Non-pigmented ciliary epithelial cell (primary cell): ENCODE measurements at places on chromosomes 4 and X.

DNA sequence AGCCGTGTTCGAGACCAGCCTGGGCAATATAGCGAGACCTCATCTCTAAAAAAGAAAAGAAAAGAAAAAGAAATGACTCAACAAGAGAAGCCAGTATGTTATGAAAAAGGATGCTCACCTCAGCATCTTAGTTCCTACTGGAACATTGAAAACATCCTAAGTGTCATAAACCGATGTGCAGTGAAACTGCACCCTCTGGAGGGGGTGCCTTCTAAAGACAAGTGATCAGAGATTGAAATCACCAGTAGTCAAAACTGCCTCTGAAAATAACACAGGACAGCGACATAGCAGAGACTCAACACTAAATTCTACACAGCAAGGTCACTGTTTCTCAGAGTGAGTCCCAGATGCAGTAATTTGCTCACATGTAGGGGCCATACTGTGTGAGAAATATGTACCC lies 28.0 kb upstream of the ATP6AP2 start:
- DNase-seq = no peak

DNA sequence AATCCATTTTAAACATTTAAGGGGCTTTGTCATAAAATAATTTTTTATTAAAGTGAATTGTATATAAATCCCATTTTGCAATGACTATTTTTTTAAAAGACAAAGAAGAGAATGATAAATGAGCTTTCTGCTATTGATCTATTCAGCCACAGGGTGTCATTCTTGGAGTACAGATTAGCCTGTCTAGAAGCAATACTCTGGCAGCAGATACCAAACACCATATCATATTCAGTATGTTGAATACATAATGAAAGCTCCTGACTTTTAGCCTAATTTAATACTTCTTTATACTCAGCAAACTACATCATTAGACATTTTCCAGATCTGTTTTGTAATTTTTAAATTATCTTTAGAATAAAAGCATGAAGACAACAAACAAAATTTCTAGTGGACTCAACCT lies 496.3 kb downstream of the PDGFC start:
- peak; percentile 71 for DNase-seq

- DNase-seq = no peak
Observed at GRCh38 chrX:41541386-41541785, 94.2 kb downstream of the NYX start.

- DNase-seq = no peak
Observed at GRCh38 chr4:15891312-15891711, 47.2 kb downstream of the FGFBP1 start.

DNA sequence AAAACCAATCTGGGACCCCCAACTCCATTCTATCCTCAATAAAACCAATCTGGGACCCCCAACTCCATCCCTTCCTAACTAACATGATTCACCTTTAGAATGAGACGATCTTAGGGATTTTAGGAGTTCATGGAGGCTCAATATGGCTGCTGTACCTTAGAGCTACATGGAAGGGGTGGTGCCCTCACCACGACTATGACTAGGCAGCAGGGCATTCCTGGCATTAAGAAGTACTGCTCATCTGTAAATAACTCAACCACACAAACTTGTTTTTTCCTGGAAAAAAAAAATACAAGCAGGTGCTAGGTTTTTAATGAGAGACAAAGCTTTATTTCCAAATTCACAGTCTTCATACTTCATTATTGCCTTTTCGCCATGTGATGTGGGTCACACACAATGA lies 346.5 kb upstream of the FAT1 start:
- no peak for DNase-seq

GRCh38 chr4:72313121-72313520 lies 255.9 kb downstream of the ADAMTS3 start:
- no peak for DNase-seq

GRCh38 chr4:25065932-25066590 lies 35.3 kb upstream of the LGI2 start:
- no peak for DNase-seq

DNA sequence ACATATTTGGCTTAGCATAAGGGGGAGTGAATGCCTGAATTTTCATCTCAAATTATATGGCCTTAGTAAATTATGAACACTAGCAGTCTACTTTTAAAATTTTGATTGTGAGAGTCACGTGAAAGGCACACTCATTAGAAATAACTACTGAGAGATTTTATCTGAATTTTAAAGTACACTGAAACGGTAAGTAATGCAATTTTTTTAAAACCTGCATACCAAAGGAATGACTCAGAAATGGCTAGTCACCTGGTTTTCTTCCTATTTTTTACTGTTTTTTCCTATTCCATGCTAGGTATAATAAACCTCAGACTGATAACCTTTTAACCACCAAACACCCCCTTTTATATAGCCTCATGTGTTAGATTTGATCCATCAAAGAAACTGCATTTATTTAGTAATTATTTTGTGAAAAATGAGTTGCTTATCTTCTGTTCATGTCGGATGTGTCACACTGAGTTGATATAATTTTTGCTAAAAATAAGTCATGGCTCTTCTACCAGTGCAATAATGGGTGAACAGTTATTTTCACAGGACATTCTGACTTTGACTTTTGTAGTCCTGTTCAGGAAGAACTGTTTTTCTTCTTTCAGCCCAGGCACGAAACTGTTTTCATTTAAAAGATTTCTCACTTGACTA lies 40.4 kb downstream of the CPEB2 start:
- no peak for DNase-seq

DNA sequence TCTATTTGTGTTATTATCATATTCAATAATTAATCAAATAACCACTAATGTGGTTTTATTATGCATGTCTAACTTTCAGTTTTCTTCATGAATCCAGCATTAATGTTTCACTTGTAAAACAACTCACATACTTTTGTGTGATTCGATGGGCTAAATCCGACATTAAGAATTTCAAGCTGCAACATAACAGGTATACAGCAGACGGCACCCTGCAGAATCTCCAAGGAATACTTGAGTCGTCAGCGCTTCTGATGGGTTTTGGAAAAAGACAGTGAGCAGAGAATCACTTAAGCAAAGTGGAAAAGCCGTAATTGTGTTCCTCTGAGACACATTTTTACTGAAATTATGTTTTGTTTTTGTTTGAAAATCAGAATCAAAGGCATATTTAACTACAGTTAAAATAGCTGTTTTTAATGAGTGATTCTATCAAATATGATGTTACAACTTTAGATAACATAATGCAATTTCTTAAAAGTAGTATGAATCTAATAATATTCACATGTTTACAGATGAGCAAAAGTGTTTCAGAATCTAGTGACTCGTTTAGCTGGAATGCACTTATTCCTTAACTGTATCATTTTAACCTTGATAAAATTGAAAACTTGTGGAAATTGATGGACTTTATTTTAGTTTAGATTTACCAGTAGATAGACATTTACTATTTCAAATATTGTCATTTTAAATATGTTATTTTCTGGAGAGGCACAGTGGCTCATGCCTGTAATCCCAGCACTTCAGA lies 514.8 kb downstream of the CCSER1 start:
- no peak for DNase-seq

DNA sequence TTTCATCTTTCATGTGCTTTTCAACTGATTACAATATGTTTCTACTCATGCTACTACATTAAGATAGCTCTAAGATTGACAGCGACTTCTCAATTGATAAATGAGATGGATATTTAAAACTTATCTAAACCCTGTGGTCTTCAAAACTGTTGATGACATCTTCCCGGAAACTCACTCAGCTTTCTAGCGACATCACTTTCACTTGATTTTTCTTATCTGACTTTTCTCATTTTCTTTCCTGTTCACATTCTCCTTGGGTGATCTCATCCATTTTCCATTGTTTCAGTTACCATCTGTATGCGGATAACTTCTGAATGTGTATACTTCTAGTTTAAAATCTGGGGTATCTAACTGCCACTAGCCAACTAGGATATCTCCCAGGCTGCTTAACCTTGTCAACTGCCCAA lies 3.1 kb downstream of the POLR2B start:
- DNase-seq = no peak
